Activated naive CD4-positive, alpha-beta T cell treated with anti-CD3 and anti-CD28 coated beads, Interleukin-2, amount 50 U/mL, for 72 hours (primary cell): ENCODE measurements at places on chromosomes 12 and 14. TPM values are rescaled to one million over a fixed set of nuclear protein-coding genes. Genes with fewer than 3 reads are reported as not detected.

The CD27 gene
- 77.9 TPM for total RNA-seq

The KMT2D gene
- 67.7 TPM for total RNA-seq

The DHH gene
- total RNA-seq, result 1.0 TPM

The TMBIM6 gene
- total RNA-seq, result 361 TPM

The GALNT9 gene
- not detected for total RNA-seq

The IRAK3 gene
- total RNA-seq, result 0.66 TPM
